ENCODE measurements at places on chromosomes 1 and 21. TPM values are rescaled to one million over a fixed set of nuclear protein-coding genes. Genes with fewer than 3 reads are reported as not detected.

DNA sequence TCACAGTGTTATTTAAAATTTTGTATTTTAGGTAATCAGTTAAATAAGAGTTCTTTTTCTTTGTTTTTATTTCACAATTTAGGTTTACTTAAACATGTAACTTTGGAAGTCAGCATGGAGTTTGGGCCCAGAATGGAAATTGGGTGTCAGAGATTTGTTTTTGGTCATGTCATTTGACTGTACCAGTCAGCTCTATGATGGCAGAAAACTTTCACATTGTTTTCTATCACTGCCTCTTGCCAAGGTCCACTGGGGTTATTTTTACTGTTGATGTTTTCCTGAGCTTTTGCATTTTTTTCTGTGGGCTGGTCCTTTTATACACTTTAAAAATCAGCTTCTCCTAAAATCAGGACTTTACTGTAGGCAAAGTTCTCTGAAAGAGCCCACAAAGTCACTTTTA is 54.4 kb downstream of the SLC30A7 start:
- no peaks in the 10 kb centered on the region for H3K27me3 ChIP-seq
- peak overlapping the region; percentile 96 for H3K27ac ChIP-seq
- H3K4me1 ChIP-seq, result peaks cover 65% of the 10 kb centered on the region
- H3K4me3 ChIP-seq, result peak overlapping the region; percentile 15
- H3K36me3 ChIP-seq, result peaks cover 46% of the 10 kb centered on the region
- no peak for DNase-seq

CDC20 gene
- total RNA-seq, result 280 TPM

DNA sequence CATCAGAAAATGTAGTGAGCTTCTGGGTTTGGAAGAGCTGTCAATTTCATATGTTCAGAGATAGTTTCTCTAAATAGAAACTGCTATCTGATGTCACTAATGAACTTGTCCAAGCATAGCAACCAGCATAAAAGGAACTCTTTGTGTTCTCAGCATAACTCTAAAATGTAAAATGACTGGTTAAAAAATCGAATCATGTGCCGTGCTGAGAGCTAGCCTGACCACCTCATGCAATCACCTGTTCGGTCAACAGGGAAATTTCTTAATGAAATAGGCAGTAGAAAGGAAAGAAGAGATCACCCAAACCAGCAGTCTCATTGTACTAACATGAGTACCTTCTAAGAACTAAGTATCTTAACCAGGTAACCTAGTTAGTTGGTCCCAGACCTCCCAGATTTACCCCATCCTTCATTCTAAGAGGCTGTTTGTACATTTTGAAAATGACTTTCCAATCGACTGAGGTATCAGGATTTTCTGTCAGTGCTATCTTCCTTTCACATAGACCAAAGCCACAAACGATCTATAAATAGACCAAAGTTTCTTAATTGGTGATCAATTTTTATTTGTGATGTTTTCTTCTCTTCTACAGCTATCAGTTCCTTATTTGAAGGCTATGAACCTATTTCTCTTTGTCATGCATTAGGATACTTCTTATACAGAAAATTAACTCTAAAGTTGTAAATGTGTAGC is 147.3 kb downstream of the TLR5 start:
- peaks cover 40% of the 10 kb centered on the region for H3K27me3 ChIP-seq
- H3K36me3 ChIP-seq, result no peaks in the 10 kb centered on the region
- no peak for DNase-seq
- H3K27ac ChIP-seq, result no peak overlapping the region

CD53 gene
- 1.6 TPM for total RNA-seq

PM20D1 gene
- total RNA-seq, result 0.23 TPM

DNA sequence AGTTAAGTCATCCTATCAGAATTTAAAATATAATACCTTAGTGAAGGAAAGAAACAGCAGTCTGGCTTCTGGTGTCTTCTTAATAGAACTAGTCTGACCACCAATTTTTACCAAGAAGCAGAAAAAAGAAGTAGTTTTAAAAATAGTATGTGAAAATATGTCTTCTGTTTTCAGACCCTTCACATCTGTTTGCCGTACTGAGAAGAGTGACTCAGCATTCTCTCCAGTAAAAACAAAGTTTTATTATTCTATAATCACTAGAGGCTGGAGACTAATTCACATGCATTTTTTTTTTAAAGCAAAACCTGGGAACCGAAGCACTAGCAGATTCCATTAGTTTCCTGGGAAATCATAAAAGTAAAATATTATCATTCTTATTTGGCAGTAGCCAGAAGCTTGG is 163.8 kb downstream of the COL24A1 start:
- DNase-seq, result no peak
- no peaks in the 10 kb centered on the region for H3K4me1 ChIP-seq
- H3K36me3 ChIP-seq, result no peaks in the 10 kb centered on the region
- no peak overlapping the region for H3K4me3 ChIP-seq
- no peaks in the 10 kb centered on the region for H3K27me3 ChIP-seq

DNA sequence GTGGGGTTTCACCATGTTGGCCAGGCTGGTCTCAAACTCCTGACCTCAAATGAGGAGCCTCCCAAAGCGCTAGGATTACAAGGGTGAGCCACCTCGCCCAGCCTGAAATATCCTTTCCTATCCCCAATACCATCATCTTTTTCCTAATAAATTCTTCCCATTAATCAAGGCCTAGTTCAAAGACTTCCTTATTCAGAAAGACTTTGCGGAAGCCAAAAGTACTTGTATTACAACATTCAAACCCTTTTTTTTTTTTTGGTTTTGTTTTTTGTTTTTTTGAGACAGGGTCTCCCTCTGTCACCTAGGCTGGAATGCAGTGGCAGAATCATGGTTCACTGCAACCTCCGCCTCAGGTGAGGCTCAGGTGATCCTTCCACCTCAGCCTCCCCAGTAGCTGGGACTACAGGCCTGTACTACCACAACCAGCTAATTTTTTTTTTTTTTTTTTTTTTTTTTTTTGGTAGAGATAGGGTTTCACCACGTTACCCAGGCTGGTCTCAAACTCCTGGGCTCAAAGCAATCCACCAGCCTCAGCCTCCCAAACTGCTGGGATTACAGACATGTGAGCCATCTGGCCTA is 7.6 kb downstream of the SLC19A2 start:
- no peak for DNase-seq
- H3K36me3 ChIP-seq, result peaks cover 13% of the 10 kb centered on the region
- H3K4me3 ChIP-seq, result no peak overlapping the region
- no peak overlapping the region for H3K27ac ChIP-seq

ARTN gene
- total RNA-seq, result 28.5 TPM

GRCh38 chr1:178388418-178389145 is 108.2 kb downstream of the CLEC20A start:
- H3K4me1 ChIP-seq, result peaks cover 9% of the 10 kb centered on the region
- H3K27ac ChIP-seq, result peak overlapping the region; percentile 0
- H3K4me3 ChIP-seq, result no peak overlapping the region
- no peak for DNase-seq

PLA2G2D gene
- total RNA-seq, result not detected

- no peaks in the 10 kb centered on the region for H3K36me3 ChIP-seq
- peaks cover 25% of the 10 kb centered on the region for H3K27me3 ChIP-seq
- H3K27ac ChIP-seq, result no peak overlapping the region
- H3K4me3 ChIP-seq, result no peak overlapping the region
- no peak for DNase-seq
- H3K4me1 ChIP-seq, result peaks cover 28% of the 10 kb centered on the region
These were observed 4.1 kb downstream of the KIAA1614 start for GRCh38 chr1:180916771-180917170.

ANKRD35 gene
- 2.9 TPM for total RNA-seq
